Stimulated activated CD4-positive, alpha-beta T cell treated with anti-CD3 and anti-CD28 coated beads, Interleukin-12 subunit alpha, Interleukin-12 subunit beta, amount 100 ng/mL, for 4 hours (primary cell): ENCODE measurements at places on chromosomes 6 and 20.

DNA sequence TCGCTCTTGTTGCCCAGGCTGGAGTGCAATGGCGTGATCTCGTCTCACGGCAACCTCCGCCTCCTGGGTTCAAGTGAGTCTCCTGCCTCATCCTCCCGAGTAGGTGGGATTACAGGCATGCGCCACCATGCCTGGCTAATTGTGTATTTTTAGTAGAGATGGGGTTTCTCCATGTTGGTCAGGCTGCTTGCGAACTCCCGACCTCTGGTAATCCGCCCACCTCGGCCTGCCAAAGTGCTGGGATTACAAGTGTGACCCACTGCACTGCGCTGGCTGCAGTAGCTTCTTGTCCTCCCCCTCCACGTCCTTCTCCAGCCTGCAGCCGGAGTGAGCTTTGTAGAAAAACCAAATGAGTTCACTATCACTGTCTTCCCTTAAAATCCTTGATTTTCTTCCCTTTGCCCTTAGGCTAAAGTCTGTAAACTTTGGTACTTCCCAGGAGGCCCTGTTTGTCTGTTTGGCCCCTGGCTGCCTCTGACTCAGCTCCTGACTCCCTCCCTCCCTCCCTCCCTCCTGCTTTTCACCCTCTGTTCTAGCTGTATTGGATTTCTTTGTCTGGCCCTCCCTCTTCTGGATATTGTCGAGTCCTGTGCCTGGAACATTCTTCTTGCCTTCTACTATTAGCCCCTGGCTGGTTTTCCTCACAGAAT lies 12.9 kb downstream of the PARD6B start:
- no peak for DNase-seq

GRCh38 chr6:133542056-133542821 lies 301.1 kb downstream of the EYA4 start:
- DNase-seq = no peak

DNA sequence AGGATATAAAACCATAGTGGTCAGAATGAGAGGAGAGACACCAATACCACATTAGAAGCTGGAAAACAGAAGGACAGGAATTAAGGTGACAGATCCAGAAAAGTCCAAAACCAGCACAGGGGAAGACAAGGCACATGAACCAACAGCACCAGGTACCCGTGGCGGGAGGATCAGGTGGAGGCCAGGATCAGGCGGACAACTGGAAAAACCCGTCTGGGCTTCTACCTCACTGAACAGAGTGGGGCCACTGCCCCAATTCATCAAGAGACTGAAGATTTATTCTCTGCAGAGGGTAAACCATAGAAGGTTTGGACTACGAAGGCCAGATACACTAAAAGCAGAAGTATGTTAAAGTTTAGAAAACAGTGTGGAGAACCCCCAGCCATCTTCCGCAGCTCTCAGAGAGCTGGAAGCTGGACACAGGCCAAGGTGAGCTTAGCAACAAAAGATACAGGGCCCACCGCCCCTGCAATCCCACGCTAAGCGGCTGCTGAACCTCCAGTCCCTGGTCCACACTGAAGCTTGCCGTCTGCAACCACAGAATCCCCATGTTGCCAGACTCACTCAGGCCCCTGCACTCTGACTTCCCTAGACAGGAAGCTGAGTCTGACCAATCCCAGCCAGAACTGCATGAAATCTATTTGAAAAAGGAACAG lies 29.9 kb downstream of the ABHD12 start:
- no peak for DNase-seq

DNA sequence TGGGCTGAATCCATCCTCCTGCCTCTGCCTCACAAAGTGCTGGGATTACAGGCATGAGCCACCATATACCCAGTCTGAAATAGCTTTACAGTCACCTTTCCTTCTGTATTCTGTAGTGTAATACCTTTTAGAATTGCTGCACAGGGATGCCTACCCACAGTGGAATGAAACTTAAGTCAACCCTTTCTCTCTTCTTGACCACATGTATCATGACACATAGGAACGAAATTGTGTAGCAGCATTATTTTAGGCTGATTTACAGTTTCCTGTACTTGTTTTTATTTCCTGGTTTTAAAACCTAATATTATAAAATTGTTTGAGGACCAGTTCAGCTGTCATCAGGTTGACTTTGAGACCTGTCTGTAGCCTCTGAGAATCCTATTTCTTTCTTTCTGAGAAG lies 297.8 kb downstream of the ZFAND3 start:
- no peak for DNase-seq

- DNase-seq = no peak
These were observed 462.3 kb upstream of the FLRT3 start for GRCh38 chr20:14799545-14800216.

DNA sequence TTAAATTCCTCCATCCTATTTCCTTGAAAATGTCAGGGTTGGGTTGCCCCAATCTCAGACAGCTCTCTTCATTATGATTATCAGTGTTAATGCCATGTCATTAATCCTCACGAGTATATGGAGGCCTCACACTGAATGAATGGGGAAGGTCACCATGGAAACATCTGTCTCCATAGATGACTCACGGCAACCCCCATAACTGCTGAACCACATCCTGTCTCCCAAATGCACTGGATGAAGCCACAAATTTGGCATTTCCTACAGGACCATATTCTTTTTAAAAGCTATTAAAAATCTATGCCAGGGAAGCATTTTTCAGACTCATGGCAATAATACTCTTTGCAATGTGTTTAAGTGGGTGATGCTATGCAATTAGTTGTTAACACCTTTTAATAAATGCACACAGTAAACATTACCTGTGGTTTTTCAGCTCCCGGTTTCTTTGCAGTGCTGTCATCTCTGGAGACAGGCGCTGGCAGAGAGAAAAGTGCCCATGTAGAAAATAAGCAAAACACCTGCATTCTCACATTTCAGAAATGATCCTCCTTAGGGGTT lies 80.1 kb upstream of the PTPRK start:
- DNase-seq = no peak

GRCh38 chr6:16659466-16660156 lies 101.6 kb downstream of the ATXN1 start:
- DNase-seq = no peak

- no peak for DNase-seq
These were observed 161.0 kb downstream of the GJA1 start for GRCh38 chr6:121596441-121596840.
